EH (cell line): ENCODE measurements at places on chromosomes 13 and 19.

- DNase-seq, result no peak
Measured at GRCh38 chr19:39941151-39941550, 6.7 kb upstream of the FCGBP start.

DNA sequence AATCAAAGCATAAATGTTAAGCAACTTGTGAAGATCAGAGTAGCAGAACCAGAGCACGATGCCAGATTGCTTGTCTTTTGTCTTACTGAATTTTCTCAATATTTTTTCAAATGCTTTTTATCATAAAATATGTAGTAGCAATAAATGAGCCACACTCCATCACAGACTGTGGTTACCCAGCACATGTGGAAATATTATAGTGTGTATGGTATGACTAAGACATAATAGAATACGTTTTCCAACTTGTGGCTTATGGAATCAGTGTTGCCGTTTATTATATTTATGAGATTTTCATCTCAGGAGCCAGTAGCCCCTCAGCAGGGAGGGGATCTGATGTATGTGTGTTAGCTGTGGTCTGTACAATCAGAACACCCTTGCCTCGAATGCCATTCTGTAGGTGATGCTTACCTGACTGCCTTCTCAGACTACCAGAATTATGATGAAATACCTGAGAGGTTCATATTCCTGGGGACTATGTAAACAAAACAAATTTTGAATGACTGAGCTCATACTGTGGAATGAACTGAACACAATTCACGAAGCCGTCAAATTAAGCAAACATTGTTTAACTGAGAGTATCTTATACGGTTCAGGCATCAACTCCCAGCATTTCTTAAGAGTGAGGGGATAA, 1.9 kb downstream of the SCEL start:
- no peak for DNase-seq

DNA sequence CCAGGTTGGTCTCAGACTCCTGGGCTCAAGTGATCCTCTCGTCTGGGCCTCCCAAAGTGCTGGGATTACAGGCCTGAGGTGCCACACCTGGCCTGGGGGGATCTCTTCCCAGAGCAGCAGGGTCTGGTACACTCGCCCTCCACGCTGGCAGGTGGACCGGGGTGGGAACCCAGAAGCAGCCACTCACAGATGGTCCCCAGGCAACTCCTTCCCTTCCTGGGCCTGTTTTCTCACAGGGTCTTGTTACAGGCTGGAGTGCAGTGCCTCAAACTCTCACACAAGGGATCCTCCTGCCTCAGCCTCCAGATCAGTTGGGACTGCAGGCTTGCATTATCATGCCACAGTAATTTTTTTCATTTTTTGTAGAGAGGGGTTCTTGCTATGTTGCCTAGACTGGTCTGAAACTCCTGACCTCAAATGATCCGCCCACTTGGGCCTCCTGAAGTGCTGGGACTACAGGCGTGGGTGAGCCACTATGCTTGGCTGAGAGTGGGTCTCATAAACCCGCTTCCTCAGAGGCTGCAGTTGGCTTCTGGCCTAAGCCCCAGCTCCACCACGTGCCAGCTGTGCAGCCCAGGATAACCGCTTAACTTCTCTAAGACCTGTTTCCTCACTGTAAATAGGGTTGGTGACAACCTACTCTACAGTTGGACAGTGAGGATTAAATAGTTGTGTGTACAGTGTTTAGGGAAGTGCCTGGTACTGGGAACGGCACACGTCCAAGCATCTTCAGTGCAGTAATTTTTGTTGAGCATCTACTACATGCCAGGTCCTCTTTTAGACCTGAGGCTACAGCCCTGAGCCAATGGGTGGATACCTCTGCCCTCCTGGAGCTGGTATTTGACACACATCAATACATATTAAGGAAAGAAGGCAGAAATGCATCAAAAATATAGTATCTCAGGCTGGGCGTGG, 871 bp upstream of the CCER2 start:
- no peak for DNase-seq

DNA sequence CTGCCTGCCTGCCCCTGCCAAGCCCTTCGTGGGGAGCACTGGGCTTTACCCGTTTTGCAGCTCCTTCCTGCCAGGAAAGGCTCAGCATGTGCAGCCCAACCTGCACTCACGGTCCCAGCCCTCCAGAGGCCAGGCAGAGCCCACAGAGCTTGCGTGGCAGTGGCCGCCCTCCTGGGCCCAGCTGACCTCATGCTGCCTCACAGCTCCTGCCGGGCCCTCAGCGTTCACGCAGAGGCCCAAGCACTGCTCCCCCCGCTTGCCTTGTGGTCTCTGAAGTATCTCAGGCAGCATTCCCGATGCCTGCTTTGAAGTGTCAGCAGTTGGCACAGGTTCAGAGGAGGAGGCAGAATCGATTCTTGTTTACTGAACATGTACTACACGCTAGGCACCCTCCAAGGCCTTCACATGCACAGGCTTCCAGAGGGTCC, 32.5 kb downstream of the CAPN12 start:
- DNase-seq, result peak; percentile 92

DNA sequence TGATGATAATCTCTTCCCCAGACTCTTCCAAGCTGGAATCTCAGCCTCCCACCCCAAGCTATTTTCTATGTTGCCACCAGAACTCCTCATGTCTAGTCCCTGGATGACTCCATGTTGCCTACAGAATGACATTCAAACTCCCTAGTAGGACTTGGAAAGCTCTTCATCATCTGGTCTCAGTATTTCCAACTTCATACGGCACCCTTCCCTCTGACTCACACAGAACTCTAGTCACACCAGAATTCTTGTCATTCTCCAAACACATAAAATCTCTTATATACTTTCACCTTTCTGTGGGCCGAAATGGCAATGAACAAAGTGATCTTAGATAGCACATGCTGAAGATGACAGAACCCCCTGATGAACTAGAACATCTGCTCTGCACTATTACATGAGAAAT, 86.2 kb downstream of the CAB39L start:
- DNase-seq, result peak; percentile 83
